Prostate gland (tissue), 2 donors: ENCODE measurements at places on chromosomes 1 and 21. TPM values are rescaled to one million over a fixed set of nuclear protein-coding genes. Genes with fewer than 3 reads are reported as not detected.

- DNase-seq, result no peak
These were observed 17.8 kb downstream of the LBR start for GRCh38 chr1:225410036-225410435.

DNA sequence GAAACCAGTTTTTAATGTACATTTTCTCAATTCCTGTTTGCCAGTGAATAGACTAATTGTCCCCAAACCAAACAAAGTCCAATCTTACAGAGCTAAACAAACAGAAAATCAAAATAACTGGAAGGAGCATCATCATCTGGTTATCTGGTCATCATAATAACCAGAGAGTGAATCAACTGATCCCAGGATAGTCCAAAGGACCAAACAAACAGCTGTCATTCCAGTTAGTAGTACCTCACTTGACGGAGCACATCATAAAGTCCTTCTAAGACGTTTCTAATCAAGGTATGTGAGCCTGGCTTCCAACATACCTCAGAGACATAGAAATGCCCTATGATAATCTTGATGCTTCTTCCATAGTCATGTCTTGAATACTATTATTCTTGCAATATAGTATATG lies 240.5 kb downstream of the LTN1 start:
- no peak for DNase-seq

- DNase-seq, result no peak
These were observed 18.6 kb downstream of the EBNA1BP2 start for GRCh38 chr1:43153443-43153842.

DNA sequence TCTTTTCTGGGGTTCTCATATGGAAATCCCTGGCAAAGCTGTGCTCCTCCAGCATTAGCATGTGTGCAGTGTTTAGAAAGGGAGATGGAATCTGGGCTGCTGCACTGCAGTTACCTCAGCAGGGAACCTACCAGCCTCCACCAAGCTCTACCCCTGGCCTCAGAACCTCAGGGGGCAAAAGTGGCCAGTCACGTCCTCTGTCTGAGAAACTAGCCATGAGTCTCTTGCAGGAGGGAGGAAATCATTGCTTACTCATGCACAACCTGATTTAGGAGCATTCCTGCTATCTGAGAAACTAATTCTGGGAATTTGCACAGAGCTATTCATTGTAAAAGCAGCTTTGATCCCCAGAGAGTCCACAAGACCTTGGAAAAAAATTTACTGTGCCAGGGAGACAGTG lies 80.6 kb upstream of the IPO9 start:
- no peak for DNase-seq

DNA sequence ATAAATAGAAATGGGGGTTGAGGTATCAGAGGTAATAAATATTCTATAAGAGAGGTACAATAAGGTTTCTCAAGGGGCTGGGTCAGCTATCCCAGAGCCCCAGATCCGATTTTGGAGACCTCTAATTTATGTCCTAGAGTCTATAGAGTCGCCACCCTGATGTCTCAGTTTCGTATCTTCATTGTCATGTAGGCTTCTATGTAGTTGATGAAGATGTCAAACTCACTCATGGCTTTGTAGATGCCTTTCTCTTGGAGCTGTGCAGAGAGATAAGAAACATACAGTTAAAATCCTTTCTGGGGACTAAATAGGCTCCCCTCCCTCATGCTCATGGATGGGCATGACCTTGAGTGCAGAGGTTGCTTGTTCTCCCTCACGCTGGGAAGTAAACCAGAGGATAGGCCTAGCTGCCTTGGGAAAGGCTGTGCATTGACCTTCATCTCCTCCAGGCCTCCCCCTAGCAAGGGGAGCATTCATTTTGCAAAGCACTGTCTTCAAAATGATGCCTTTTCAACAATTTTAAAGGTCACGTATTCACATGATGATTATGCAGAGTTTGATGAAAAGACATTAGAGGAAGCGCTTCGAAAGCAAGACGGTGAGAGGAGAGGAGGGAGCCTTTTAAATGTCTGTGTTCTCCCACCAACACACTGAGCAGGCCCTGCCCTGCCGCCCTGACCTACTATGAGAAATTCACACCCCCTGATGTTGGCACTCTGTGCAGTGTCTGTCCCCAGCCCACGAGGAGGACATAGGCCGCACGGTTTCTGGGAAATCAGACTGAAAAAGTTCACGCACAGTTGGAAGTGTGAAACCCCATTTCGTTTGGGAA lies 1.9 kb upstream of the IL19 start:
- DNase-seq, result no peak

DNA sequence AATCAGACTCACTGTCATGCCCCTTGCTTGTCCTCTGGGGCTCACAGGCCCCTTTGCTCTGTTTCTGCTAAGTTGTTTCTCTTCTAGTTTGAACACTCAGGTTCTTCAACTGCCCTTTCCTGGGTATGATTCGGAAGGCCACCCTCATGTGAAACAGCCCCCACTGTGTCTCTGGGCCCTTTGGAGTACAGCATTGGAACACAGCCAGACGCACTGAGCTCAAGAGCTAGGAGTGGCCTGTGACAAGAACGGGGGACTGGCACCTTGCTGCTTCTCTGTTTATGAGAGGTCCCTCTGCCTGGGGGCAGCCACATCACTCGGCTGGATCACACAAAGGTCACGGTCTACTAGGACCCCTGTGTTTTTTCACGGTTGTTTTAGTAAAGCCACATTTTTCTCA lies 114.4 kb upstream of the ZC3H12A start:
- no peak for DNase-seq

DNA sequence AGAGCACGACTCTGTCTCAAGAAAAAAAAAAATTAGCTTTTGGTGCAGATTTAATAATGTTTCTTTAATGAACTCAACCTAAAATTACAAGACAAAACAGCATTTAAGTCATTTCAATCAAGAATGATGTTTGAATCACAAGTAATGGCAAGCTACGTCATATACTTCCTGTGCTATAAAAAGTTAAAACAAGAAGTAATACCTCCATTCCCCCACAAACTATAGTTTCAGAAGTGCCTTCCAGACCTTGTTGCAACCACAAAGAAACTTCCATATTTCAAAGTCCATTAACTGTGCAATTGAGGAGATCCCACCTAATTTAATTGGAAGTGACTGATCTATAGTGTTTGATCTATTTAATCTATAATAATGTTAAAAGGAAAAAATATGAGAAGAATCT lies 15.1 kb downstream of the NRDC start:
- no peak for DNase-seq

- no peak for DNase-seq
These were observed 115.1 kb downstream of the ETS2 start for GRCh38 chr21:38920631-38921398.

Gene ZC3H12A
- total RNA-seq, result 97.1 TPM

GRCh38 chr1:39704757-39705156 lies 13.5 kb upstream of the HPCAL4 start:
- DNase-seq, result no peak

Gene URB1
- 33.4 TPM for total RNA-seq

DNA sequence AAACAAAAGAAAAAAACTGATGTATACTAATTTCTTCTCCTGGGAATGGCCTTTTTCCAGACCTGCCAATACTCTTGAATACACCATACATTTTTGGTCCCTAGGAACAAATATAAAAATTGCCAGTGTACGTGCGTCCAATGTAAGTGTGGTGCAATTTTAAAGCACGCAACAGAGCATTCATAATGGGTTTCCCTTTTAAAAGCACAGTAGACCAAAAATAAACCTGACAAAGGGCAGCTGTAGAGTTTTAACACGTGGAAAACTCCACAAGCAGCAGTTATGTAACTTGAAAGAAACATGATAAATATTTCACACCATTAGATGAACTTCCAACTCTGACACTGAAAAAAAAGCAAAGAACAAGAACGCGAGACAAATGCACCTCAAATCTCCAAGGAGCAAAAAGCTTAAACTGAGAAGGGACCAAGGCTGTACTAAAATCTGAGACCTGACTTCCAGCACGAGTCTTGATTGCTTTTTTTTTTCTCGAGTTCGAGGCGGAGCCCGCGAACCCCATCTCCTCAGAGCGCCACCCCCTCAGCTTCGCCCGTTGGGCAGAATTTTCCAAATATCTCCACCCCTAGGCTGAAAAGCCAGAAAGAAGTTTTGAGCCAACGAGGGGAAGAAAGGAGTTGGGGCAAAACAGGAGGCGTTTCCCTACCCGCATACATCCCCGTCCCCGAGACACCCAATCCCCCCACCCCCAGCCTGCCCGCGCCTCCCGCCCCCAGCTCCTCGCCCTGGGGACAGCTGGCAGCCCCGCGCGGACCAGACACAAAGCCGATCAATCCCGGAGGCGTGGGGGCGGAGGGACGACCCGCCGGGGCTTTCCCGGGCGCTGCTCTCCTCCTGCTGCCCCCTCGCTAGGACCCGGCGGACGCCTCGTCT lies at the start of gene JAM2:
Gene JAM2, plus strand, starts transcription at position 599 of the 891 bp plus-strand sequence. CDS start 564 bp downstream, outside the sequence.
- DNase-seq, result no peak

GRCh38 chr1:227915564-227916553 lies 31.9 kb downstream of the WNT9A start:
- DNase-seq, result peak; percentile 14

- DNase-seq, result no peak
These were observed 43.8 kb downstream of the DDAH1 start for GRCh38 chr1:85421179-85421578.

GRCh38 chr21:45377866-45378257 lies 27.1 kb upstream of the COL18A1 start:
- DNase-seq, result no peak

DNA sequence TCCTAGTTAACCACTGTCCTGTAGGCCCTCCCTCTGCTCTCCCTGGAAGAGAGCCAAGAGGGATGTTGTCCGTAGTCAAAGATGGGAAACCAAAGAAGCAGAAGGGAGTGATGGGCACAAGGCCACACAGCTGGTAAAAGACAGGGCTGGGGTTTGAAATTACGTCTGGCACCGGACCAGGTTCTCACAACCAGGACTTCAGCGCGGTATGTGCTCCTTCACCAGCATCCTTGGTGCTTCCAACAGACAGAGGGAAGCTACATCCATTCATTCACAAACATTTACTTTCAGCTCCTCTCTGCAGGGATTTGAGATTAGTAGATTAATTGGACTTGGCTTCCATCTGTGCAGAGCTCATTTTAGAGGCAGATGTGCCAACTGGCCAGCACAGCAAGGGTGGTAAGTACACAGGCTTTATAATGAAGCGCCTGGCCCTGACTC lies 191.2 kb downstream of the TRABD2B start:
- DNase-seq, result no peak

Gene AQP10
- 0.85 TPM for total RNA-seq

DNA sequence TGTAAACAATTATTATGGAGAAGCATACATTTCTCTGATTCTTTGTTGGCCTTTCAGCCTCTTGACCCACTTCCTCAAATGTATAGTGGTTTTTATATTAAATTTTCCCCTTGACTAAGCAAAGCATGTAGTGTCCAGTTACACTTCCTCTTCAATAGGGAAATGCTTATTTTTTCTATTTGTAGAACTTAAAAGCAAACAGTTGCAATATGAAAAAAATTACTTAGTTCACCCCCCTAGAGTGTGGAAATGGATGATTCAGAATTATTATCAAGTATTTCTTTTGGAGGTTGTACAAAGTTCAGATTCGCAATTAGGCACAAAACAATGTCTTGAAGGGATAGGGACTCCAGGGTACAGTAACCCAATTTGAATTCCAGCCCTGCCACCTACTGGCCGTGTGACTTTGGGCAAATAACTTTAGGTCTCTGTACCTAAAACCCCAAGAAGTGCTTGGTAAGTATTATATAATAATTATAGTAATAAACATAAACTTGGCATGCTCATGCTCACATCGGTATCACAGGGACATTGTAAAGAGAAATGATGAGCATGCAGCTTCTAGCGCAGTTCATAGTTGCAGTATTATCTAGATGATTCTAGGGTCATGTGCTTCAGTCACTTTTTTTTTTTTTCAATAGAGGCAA lies 28.6 kb upstream of the IFNGR2 start:
- DNase-seq, result peak; percentile 37

Gene SLC22A15
- total RNA-seq, result 2.0 TPM

GRCh38 chr1:46603481-46603857 lies 599 bp downstream of the MKNK1 start:
- DNase-seq, result no peak

Gene CAMTA1
- total RNA-seq, result 102 TPM

- DNase-seq, result no peak
These were observed 221.2 kb upstream of the C1orf174 start for GRCh38 chr1:4121293-4121684.

GRCh38 chr1:236023926-236024565 lies 40.8 kb downstream of the NID1 start:
- DNase-seq, result no peak

DNA sequence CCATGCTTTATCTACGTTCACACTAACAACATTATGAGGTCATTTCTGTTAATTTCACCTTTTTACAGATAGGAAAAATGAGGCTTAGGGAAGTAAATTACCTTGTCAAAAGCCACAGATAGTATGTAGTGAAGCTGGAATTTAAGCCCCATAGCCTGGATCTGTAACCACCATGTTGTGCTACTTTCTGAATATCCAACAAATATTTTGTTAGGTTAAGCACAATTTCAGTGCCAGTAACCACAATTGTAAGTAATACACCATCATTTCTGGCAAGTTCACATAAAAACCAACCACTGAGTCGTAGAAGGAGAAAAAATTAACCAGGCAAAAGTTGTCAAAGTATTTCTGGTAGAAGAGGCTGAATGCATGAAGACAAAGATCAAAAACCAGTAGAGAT lies 593.1 kb upstream of the CAMK1G start:
- DNase-seq, result no peak

Gene SOX13
- 91.9 TPM for total RNA-seq

DNA sequence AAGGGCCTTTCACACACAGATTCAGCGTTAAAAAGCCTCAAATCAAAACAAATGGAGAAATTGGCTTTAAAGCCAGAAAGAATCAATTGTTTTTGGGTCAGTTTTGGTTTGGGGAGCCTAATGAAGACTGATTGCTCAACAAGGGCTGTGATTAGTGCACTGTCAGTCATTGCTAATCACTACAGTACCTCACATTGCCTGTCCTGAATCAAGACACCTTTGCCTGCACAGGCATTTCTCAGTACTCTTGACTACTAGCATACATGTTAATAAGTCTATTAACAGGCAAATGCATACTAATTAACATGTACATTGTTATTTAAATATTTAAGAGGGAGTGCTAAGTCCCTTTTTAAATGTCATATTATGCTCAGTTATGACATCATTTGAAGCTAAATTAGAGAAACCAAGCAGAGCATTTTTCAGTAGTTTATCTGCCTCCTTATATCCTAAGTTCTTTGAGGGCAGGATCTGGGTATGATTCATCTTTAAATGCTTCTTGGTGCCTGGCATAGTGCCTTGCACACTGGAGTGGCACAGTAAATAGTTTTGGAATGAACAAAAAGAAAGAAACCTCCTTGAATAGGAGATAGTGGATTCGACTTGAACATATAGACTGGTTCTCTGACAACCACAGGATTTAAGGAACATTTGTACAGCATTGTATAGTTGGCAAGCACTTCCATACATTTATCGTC lies 25.8 kb upstream of the CCN1 start:
- DNase-seq, result no peak
